ENCODE measurements at places on chromosomes 13 and 19.

DNA sequence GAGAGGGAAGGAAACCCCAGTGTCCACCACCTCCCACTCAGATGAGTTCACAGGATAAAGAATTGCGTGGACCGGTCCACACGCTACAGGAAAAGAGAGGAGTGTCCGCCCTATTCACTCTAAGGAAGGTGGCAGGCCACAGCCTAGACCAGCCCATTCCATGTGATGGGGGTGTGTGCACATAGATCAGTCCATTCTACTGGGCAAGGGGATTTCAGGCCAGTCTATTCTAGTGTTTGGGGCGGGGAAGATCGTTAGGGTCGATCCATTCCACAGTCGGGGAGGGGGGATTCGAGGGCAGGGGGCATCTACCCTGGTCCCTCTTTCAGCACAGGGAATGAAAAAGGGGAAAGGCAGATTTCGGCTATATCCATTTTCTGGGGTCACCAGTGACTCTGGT lies 7.8 kb downstream of the FIZ1 start:
- ATAC-seq = no peak

DNA sequence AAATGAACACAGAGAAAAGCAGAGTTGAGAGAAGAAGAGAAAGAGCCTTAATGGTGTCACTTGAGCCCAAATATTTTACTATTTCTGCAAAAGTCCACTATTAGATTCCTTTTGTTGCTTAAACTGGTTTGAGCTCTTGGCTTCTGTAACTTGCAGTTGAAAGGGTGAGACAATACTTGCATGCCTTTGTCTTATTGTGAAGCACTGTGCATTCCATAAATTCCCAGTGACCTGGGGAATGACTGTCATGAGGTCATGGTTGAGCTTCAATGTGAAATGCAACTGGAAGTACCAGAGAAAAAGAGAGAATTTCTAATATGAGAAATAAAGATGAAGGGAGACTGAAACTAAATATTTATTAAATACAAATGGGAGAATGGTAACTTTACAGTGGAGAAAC lies 310.9 kb downstream of the TDRD3 start:
- ATAC-seq = no peak

- no peak for ATAC-seq
Observed at GRCh38 chr19:29396925-29397324, 128.9 kb upstream of the VSTM2B start.

GRCh38 chr13:34864671-34865070 lies 77.4 kb upstream of the NBEA start:
- no peak for ATAC-seq

DNA sequence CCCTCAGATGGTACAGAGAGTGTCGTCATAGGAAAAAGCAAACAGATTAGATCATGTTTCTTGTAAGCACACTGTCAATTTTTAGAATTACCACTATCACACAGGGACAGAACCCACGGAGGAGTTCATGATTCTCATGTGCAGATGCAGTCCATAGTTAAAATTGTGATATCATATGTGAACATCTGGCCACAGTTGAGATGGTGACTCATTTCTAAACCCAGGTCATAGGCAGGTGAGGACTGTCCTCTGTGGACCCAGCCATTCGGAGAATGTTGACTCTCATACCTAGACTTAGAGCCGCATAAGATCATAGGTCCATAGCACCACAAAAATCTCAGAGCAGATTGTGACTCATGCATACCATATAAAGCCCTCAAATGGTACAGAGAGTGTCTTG lies 17.8 kb upstream of the ZNF730 start:
- no peak for ATAC-seq

DNA sequence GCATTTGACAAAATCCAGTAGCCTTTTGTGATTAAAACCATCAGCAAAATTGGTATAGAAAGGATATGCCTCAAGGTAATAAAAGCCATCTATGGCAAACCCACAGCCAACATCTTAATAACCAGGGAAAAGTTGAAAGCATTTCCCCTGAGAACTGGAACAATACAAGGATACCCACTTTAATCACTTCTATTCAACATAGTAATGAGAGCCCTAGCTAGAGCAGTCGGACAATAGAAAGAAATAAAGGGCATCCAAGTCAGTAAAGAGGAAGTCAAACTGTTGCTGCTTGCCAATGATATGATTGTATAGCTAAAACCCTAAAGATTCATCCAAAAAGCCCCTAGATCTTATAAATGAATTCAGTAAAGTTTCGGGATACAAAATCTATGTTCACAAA lies 1510.3 kb downstream of the PCDH9 start:
- no peak for ATAC-seq

- ATAC-seq = no peak
Observed at GRCh38 chr19:53808710-53809125, 15.4 kb downstream of the NLRP12 start.

GRCh38 chr13:50292081-50292480 lies 276.8 kb downstream of the KCNRG start:
- no peak for ATAC-seq

DNA sequence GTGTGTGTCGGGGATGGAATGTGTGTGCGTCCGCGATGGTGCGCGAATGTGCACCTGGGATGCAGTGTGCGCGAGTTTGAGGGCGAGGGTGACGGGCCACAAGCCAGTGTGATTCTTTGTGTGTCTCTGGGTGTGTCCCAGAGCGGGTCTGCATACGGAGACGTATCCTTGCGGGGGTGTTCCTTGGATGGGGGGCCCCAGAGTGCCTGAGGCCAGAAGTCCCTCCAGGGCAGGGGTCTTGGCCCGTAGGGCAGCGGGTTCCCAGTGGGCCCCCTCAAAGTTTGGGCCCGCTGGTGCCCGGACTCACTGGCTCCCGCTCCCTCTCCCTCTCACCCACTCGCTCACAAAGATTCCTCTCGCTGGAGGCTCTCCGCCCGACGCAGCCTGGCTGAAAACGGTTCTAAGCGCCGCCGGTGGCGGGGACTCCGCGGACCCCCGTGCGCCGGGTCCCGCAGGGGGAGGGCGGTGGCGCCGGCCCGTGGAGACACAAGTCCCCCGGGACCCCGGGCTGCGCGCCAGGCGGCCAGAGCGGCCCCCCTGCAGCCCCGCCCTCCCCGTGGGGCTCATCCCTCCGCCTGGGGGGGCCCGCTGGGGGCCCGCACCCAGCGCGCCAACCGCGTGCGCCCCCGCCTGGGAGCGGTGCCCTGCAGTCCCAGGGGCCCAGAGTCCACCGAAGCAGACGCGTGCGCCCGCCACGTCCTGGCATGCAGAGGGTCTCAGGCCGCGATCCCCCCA lies 886 bp downstream of the CRLF1 start:
- ATAC-seq = no peak

GRCh38 chr19:9914315-9915207 lies 21.8 kb downstream of the OLFM2 start:
- ATAC-seq = peak; percentile 94

DNA sequence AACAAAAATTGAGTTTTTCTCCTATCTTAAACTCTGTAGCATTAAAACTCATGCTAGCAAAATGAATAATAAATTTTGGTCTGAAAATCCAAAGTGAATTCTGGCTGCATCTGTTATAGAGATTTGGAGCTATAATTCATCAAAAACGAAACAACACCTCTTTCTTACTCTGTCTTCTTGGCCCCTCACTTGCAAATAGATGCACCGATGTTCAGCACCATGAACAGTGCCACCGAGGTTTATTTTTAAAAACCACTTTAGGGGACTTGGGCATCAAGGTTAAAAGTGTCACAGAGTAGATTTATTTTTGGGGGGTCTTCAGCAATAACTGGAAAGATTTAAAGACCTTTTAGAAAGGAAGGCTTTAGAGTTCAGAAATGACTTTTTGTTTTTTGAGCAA lies 26.1 kb upstream of the EID2 start:
- ATAC-seq = no peak

DNA sequence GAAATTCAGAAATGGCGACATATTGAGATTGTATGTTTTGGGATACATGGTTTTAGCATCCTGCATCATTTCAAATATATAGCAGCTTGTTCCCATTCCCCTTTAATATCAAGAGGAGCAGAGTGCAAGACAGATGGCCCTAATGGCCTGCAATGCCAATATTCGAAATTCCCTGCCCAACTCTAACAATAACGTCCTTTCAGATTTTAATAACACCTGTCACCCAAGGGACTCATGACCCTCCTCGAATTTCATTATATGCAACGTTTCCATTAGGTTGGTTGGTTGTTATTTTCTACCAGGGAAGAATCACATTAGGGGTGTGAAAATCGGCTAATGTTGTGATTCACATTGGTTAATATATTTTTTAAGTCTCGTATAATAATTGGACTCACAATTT lies 170.0 kb downstream of the TNFSF13B start:
- no peak for ATAC-seq

- no peak for ATAC-seq
Observed at GRCh38 chr19:20367811-20368294, 197.7 kb downstream of the ZNF737 start.

DNA sequence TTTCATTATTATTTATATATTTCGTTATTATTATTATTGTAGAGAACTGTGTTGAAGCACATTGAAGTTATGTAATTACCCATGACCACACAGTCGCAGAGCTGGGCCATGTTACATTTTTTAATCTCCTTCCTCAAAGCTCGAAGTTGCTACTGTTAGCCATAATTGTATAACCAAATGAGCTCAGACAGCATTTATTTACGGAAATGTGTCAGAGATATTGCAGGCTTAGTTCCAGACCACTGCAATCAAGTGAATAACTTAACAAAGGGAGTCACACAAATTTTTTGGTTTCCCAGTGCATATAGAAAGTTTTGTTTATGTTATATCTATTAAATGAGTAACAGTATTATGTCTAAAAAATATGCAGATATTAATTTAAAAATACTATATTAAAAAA lies 147.1 kb upstream of the SLITRK1 start:
- ATAC-seq = no peak

DNA sequence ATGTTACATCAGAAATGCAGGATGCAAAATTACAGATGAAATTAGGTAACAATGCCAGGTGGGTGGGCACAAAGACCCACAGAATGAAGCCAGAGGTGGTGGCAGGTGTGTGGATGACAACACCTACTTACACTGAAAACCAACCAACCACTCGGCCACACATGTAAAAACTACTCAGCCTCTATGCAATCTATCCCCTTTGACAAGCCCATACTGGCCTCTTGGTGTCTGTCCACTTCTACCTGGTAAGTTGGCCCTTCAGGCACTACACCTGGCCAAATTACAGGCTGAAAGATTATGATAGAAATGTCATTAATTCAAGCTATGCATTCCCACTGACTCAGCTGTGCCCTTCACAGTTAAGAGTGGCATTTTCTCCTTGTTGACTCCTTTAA lies 50.0 kb downstream of the BRD4 start:
- ATAC-seq = no peak

DNA sequence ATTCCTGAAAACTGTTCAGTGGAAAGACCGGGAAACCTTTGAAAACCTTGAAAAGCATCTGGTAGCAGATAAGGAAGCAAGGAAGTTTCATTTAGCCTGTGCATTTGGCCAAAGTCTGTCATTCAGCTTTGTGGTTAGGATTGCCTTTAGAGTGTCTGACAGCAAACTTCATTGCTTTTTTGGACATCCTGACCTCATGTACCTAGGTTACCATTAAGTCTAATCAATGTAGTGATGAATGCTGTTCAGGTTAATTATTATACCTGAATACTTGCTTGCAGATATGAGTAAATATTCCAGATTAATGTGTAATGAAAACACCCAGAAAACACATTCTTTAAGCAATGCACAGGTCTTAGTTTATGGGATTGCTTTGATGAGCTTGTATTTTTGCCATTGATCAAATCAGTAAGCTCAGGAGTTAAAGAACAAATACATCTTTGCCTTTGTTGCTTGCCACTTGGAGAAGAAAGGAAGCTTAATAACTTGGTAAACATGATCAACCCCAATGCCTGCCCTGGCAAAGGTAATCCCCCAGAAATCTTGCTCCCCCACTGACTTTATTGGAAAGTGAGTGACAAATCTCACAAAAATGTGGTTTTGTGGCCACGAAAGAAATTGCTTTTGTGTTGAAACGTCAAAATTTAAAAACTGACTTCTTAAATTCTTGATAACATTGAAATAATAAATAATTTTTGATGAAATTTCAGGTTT lies 87.4 kb downstream of the SLC15A1 start:
- ATAC-seq = no peak

- ATAC-seq = no peak
Observed at GRCh38 chr19:50191216-50191615, 12.2 kb upstream of the MYH14 start.

DNA sequence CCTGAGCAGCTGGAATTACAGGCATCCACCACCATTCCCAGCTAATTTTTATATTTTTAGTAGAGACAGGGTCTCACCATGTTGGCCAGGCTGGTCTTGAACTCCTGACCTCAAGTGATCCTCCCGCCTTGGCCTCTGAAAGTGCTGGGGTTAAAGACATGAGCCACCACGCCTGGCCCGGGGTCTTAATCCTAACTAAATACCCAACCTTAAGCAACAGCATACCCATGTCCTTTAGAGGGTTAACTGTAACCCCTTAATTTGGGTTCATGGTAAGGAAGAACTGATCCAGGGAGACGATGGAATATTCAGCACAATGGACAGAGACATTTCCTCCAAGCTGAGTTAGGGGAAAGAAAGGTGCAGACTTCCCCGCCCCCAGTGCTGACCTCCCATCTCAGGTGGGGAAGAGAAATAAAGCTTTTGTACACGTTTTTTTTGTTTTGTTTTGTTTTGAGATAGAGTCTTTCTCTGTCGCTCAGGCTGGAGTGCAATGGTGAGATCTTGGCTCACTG lies 8.7 kb upstream of the GALP start:
- no peak for ATAC-seq

DNA sequence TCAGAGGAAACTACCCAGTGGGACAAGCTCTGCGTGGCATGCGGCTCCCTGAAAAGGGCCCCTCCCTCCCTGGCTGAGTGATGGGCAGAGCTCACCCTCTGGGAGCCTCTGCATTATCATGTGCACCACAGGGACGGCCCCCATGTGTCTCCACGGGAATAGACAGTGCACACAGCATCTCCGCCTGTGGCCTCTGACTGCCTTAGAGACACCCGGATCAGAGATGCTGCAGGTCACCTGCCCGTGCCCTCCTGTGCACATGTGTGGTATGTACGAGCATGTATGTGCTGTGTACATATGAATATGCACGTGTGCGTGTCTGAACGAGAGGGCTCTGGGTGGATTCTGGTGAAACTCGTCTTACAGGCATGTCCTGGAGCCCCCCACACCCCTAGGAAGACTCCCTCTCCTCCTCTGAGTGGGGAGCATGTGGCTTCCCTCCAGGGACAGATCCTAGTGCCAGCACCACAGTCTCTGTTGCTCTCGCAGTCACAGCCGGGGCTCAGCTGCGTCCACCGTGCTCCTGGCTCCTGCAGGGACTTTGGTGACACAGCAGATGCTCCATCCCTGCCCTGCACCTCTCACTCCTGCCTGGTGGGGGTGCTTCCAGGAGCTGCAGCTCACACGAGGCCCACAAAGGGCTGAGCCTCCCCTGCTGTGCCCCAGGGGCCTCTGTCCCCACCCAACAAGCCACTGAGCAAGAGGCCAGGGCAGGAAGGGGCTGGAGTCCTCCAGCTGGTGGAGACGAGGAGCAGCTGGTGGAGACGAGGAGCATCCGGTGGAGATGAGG lies 19.6 kb downstream of the C13orf46 start:
- ATAC-seq = no peak

Data from activated CD4-positive, CD25-positive, alpha-beta regulatory T cell treated with anti-CD3 and anti-CD28 coated beads, Interleukin-2, amount 50 U/mL, for 24 hours (primary cell).